Activated CD4-positive, alpha-beta T cell treated with anti-CD3 and anti-CD28 coated beads for 4 hours (primary cell): ENCODE measurements at places on chromosomes 2 and 18.
A peak's percentile ranks its signal among the peaks of the same experiment; 100 is the strongest.

DNA sequence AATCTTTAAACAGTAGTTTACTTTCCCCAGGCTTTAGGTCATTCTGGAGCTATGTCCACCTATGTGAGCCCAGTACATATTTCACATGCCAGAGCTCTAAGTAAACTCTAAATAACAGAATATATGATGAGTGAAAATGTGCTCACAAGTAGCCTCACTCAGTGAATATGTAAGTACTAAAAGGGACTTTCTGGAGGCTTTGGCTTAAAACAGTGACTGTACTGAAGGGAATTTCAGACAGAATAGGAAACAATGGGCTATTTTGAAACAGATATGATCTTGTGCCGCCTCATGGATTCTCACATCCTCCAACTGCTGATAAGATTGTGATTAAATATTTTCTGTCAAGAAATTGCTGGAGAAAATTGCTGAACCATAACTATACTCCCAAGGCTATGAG is 747.9 kb downstream of the SOCS6 start:
- DNase-seq, result no peak

DNA sequence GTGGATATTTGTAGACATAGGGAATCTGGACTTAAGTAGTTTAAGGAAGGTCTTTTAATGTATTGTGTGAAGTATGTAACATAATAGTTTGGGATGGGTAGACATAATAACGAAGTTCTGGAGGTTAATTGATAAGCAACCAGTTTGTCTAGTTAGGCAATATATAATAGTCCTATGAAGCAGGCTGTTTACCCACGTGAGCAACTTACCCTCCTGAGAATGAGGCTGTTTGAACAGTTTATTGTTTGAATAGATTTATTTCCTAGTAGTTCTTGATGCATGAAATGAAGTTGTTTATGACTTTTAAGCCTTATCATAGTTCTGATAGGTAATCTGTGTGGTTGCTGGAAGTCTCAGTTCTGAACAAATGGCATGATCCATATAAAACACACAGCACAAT is 361.5 kb downstream of the GALNT13 start:
- DNase-seq, result no peak

DNA sequence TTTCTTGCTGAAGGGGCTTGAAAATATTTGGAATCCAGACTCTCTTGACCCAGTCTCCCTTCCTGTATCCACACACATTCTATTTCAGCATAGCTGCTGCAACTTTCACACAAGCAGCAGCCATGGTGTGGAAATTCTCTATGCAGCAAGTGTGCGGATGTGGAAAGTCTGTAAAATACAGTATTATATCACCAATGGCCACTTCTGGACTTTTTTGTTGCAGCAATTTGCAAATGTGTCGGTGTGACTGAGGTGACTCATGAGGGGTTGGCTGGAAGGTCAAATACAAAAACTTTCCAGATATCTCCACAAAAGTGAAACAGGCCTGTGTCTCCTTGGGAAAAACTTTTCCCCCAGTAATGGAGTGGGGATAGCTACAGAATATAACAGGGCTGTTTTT is 299.3 kb upstream of the GYPC start:
- DNase-seq, result no peak

DNA sequence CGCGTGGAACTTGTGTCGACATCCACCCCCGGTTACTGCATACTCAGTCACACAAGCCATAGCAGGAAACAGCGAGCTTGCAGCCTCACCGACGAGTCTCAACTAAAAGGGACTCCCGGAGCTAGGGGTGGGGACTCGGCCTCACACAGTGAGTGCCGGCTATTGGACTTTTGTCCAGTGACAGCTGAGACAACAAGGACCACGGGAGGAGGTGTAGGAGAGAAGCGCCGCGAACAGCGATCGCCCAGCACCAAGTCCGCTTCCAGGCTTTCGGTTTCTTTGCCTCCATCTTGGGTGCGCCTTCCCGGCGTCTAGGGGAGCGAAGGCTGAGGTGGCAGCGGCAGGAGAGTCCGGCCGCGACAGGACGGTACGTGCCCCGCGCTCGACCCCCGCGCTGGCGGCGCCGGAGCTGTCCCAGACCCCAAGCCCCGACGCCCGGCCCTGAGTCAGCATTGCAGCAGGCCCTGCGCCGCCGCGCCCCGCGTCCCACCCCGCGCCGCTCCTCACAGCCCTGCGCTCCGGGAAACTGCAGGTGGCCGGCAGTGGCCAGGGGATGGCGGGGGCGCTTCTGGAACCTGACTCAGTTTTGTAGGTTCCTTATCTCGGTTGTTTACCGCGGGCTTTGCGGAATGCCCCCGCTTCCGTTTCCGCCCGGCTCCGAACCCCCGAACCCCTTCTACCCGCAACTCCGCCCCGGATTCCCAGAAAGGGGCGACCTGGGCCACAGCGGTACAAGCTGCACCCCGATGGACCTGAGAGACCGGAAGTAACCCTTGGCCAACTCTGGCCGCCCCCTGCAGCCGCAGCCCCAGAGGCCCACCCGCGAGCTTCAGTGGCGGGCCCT is at the start of gene CFLAR:
TSS of gene CFLAR (plus strand) at position 50 of the 844 bp plus-strand sequence. CDS start 13,702 bp downstream, outside the sequence.
- peak; percentile 76 for DNase-seq

DNA sequence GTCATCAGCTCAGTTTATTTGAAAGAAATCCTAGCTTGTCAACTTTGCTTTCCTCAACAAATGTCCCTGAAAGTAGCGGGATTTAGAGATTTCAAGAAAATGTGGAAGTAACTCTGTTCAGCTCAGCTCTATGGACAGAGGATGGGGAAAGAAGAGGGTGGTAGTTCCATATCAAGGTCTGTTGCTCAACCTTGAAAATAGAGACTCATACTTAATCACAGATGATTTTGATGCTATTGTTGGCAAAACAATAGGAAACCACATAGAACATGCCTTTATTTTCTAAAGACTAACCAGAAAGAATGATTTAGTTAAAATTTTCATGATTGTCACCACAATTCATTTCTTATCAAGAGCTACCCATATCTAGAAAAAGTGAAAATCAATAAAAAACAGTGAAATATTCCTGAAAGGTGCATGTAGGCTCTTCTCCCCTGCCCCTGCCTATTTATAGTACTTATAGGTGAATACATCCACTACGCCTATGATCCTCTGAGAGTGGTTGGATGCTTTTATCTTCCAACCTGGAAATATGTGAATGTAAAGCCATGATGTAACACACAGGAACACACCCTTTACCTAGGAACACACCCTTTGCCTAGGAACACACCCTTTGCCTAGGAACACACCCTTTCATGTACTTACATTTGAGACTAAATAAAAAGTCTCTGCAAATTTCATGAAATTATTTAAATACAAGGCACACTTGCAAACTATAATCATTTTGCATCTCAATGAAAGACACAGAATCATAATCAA is 65.8 kb downstream of the ETAA1 start:
- DNase-seq, result no peak

- DNase-seq, result no peak
Observed at GRCh38 chr2:170578606-170579005, 136.5 kb upstream of the SP5 start.

DNA sequence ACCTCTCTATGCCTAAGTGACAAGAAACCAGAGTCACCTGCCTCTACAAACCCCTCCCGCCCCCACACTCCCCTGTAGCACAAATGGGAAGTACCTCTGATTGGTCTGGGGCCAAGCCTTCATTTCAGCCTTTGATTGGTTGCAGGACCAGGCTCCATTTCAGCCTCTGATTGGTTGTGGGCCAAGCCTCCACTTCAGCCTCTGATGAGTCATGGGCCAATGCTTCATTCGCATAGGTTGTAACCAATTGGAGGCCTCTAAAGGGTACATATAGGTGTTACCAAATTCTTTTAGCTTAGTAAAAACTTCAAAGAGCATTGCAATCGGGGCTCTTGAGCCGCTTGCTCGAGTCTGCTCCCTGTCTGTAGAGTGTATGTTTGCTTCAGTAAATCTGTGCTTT is 25.0 kb downstream of the CCDC102B start:
- DNase-seq, result no peak

DNA sequence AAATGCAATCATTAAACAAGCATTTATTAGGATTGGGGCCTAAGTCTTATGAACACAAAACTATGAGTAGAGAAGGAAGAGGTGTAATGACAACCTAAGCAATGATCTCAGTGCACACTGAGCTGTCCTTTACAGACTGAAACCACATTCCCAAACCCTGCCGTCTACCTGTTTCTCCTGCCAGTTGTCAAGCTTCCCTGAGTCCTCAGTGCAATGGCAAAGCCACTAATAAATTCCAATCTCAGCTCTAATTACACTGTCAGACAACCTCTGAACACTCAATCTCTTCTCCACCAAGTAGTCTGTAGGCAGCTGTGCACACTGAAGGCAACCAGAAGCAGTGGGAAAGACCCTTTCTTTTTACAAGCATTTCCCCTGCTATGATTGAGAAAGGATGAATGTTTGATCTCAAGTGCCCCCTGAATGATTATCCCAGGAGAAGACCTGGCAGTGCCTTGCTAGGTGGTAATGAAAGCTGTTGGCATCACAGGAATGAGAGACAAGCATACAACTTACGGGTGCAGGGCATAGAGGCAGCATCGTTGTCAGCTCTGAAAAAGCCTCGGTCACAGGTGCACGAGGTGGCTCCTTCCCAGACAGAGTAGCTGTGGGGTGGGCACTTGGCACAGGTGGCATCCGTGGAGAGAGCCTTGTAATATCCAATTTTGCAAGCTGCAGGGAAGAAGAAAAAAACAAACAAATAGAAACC is 71.4 kb downstream of the EPHA4 start:
- no peak for DNase-seq

- DNase-seq, result no peak
Observed at GRCh38 chr2:131039101-131039440, 54.2 kb downstream of the FAM168B start.
